ENCODE measurements at places on chromosomes 6 and 20.

- DNase-seq: no peak
Measured at GRCh38 chr6:35056952-35057351, 84.2 kb downstream of the TCP11 start.

GRCh38 chr6:107730683-107731314, 93.3 kb downstream of the SCML4 start:
- no peak for DNase-seq

GRCh38 chr6:150747155-150747554, 118.3 kb upstream of the MTHFD1L start:
- DNase-seq: no peak

DNA sequence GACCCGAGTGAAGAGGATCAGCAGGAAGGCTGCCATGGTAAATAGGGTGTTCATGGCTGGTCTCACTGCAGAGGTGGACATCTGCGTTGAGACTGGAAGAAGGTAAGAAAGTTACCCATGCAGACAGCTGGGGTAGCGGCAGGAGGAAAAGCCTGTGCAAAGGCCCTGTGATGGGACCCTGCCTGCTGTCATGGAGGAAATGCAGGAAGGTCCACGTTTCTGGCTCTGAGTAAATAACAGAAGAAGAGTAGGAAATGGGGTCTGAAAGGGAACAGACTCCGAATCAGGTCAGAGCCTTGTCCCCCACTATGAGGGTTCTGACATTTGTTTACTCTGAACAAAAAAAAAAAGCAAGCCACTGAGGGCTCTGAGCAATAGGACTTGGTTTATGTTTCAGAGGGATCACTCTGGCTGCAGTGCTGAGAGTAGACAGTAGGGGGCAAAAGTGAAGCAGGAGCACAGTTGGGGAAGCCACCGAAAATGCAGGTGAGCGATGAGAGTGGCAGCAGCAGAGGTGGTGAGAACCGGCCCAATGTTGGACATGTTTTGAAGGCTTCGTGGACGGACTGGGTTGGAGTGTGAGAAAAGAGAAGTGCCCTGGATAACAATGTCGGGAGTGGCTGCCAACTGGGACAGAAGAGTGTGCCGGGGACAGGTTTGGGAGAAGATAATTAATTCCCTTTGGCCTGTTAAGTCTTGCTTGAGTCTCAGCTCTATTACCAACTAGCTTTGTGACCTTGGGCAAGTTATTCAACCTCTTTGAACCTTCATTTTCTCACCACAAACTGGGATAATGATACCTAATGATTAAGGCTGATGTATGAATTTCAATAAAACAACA, 57.9 kb upstream of the MAP7 start:
- peak; percentile 12 for DNase-seq

DNA sequence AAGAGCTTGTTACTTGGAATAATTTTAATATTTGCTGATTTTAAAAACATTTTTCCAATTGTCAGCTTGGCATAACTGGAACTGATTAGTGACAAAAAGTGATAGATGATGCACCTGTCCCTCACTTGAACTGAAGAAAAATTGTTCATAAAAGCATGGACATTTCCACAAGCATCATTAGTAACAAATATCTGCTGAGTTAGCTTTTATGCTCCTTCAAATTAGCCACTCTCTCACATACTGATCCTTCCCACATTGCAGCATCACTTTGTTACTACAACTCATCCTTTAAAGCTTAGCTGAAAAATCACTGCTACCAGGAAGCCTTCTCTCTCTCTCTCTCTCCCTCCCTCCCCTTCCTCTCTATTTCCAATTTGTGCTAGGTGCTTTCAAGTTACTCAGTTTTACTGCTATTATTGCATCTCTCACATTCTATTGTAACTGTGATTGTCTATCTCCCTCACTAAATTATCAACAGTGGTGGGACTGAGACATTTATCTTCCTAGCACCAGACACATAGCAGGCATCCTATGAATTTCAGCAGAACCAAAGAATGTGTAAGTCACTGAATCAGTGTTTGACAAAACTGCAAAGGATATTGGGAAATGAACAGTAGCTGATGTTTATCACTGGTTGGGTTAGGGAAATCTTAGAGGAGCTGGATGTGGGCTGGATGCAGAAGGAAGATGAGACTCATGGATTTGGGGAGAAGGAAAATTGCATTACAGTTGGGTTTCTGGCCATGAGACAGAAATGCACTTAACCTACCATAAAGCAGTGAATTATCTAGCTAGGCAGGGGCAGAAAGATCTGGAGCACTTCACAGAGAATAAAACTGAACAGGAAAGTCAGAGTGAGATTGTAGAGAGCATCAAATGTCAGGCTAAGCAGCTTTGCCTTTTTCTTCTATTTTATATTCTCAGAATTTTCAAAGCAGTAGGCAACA, 128.4 kb upstream of the PLN start:
- DNase-seq: no peak

DNA sequence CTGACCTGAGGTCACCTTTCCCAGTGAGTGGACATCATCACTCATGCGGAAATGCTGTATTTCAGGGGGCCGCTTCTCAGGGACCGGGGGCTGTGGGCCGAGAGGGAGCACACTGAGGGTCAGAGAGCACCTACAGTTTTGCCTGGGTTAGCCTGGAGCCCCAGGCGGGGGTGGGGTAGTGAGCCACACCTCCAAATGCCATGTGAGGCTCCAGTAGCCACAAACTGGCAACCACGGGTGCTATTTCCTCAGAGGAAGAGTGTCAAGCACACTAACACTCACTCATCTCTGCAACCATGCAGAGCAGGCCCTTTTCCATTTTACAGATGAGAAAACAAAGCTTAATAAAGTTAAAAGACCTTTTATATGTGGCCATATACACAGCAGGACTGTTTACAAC, 4.7 kb downstream of the EHMT2 start:
- no peak for DNase-seq

GRCh38 chr20:46767127-46767761, 57.8 kb downstream of the SLC2A10 start:
- DNase-seq: peak; percentile 8

- no peak for DNase-seq
Measured at GRCh38 chr6:93889713-93890112, 470.4 kb upstream of the EPHA7 start.

DNA sequence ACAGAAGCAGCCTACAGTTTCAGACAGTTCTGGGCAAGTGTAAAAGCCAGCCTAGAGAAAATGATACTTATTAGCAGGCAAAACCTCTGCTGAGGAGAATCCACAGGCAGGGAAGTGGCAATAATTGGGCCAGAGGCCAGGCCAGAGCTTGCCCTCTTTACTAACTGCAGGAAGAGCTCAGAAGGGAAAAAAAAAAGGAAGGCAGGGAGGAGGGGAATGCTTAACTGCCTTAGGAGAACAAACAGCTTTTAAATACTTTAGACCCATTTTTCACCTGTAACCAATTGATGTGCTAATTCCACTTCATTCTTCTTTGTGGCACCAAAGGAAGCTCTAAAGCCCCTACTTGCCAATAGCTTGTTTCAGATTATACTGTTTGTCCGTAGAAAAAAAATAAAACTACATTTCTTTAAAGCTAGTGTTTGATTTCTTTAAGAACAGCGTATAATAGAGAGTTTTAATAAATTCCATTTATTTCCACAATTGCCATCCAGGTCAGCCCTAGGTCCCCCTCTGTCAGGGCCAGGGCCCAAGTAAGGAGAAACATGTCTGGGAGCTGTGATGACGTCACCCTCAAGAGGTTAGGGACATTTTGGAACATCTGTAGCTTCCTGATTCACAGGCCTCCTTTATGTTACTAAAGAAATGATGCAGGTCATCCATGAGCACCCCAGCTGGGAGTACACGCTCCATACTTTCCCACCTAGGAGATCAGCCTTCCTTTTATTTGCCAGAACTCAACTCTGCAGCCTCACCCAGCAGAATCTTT, 384.3 kb downstream of the CDC5L start:
- no peak for DNase-seq

- DNase-seq: no peak
Measured at GRCh38 chr6:13398421-13398994, 70.2 kb upstream of the TBC1D7 start.

GRCh38 chr6:129996387-129996786, 22.0 kb upstream of the L3MBTL3 start:
- DNase-seq: no peak

DNA sequence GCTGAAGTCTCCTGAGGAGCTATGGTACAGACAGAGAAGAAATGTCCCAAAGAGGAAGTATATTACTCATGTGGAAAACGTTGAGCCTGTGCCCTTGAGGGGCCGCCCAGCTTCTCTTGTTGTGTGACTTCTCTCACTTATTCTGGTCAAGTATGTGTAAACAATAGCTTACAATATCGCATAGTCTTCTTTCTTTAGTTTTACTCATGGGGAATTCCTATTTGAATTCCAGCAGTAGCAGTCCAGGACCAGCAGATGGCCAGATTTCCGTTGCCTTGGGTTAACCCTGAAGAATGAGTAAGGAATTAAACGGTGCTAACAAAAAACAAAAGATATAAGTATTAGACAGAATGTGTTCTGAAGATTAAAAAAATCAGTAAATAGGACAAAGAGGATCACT, 522.0 kb upstream of the GJE1 start:
- no peak for DNase-seq

DNA sequence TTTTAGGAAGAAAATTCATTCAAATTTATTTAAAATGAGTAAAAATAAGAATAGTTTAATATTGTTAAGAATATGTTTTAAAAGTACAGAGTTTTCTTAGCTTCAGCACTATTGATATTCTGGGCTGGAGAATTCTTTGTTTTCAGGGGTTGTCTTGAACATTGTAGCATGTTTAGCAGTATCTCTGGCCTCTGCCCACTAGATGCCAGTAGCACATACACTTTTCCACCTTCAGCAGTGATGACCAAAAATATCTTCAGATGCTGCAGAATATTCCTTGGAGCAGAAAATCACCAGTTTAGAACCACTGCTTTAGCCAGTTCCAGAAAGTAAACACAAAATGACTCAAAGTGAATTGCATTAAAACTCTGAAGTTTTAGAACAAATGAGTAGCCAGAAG, 19.4 kb upstream of the SDHAF4 start:
- DNase-seq: no peak

GRCh38 chr6:169300916-169301315, 47.3 kb upstream of the THBS2 start:
- no peak for DNase-seq

DNA sequence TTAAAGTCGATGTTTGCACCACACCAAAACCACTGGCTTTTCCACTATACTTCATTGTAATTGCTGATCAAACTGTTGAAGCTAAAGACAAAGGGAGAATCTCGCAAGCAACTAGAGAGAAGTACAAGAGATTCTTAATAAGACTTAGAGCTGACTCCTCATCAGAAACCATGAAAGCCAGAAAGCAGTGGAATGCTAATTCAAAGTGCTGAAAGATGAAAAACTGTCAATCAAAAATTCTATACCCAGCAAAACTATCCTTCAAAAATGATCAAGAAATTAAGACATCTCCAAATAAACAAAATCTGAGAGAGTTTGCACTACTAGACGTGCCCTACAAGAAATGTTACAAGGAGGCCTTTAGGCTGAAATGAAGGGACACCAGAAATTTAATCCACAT, 52.6 kb downstream of the CD83 start:
- DNase-seq: no peak

DNA sequence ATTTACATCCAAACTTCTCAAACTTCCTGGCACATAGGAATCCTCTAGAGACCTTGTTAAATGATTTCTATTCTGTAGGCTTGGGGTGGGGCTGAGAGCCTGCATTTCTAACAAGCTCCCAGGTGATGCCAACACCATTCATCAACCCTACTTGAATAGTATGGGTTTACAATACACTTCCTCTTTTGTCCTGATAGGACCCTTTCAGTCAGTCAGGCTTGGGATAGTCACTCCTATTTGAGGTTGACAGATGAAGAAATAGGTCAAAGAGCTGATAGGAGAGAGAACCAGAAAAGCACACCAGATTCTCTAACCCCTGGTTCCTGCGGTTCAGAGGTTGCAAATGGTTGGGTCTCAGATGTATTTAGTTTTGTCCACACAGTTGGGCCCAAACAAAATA, 273.4 kb downstream of the TSHZ2 start:
- no peak for DNase-seq

DNA sequence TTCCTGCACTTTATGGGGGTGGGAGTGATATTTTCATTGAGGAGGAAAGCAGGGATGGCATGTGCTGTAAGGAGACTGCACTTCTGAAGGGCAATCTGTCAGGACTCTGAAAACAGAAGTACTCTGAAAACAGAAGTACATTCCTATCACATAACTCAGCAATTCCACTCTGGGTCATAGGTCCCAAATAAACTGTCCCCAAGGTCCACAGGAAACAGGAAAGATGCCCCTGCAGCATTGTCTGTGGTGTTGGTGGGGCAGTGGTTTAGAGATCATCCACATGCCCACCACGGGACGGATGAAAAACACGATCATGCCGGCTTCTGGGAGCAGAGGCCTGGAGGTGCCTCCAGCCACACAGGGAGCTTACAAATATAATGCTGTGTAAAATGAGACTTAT, 150.3 kb downstream of the OTOR start:
- no peak for DNase-seq

- no peak for DNase-seq
Measured at GRCh38 chr6:143064951-143065683, 4.4 kb downstream of the AIG1 start.

GRCh38 chr6:166586424-166587156, at the start of gene RAMACL:
Gene RAMACL (minus strand): TSS chr6:166586678. CDS start chr6:166586477, 201 bp downstream.
- no peak for DNase-seq

- peak; percentile 70 for DNase-seq
Measured at GRCh38 chr6:797479-798077, 104.6 kb upstream of the EXOC2 start.

DNA sequence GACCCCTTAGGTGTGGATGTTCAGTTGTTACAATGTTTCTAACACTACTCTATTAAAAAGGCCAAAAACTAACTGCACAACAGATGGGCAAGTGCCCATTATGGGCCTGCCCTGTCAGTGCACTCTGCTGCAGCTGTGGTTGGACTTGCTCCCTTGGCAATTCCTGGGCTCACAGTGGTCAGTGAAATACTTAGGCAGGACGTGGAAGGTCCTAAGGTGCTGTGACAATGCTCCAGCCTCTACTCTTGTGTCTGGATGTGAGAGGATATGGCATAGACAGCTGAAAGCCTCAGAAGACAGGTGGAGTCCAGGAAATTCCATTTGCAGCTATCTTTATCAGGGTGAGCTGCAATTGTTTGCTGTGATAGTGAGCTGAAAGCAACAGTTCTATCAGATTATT, 136.5 kb upstream of the OLIG3 start:
- DNase-seq: no peak
